ENCODE measurements at places on chromosomes 4 and X.

- no peak for DNase-seq
These were observed 78.9 kb downstream of the CCDC160 start for GRCh38 chrX:134315866-134316265.

GRCh38 chrX:30835373-30835772 lies 53.7 kb downstream of the TAB3 start:
- no peak for DNase-seq

- no peak for DNase-seq
These were observed 95.0 kb downstream of the ZNF827 start for GRCh38 chr4:145843639-145844038.

GRCh38 chr4:68655764-68656444 lies 14.5 kb downstream of the UGT2B15 start:
- DNase-seq: no peak

DNA sequence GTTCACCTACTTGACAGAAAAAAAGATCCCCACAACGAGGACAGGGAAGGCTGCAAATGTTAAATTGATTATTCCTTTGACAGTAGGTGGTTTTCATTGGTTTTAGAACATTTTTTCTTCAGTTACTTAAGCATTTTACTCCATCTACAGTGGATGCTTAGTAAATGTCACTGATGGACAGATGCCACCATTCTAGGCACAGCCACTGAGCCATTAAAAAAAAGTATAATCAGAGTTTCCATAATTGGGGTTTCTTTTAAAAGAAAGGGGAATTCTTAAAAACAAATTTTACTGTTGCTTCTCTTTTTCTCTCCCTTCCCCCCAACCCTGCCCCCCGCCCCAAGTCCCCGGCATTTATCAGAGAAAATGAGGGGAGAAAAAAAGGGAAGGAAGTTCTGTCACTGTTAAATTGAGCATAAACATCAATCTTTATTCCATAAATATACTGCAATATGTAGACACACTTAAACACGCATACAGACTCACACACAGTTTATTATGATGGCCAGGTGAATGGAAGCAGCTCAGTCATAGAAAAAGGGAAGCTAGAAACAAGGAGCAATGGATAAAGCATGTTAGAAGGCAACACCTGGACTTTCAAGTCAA lies 79.7 kb upstream of the PRPS2 start:
- no peak for DNase-seq

GRCh38 chr4:14545807-14546206 lies 456.5 kb upstream of the CPEB2 start:
- DNase-seq: no peak

GRCh38 chr4:149176039-149176438 lies 639.6 kb downstream of the IQCM start:
- no peak for DNase-seq

DNA sequence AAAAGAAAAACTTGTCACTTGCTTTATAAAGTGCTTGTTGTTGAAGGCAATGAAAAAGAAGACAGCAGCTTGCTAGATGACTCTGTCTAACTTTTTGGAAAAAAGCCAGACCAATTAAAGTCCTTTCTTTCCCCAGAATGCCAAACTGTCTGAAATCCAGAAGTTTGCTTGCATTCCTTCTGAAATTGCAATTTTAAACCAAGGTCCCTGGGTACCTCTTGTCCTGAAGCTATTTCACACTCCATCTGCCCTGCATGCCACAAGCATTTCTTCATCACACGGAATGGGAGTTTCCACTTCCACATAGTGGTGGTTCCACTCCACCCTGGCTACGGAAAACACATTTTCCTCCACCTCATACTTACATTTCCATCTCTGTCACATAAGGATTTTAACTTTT lies 101.0 kb downstream of the PAPSS1 start:
- no peak for DNase-seq

DNA sequence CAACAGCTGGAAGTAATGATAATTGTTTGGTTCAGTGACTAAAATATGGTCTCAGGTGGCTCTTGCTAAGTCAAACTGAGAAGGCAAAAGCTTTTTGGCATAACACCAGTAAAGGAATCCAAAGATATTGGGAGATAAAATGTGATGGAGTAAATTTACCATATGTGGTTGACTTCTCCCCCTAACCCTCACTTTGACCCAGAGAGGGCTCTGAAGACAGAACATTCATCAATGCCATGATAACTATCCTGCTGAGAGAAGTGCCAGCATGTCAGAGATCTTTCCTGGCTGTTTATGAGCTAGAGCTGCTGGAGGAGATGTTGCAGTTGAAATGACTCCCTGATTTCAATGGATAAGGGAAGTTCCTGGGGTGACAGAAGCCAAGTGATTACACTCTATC lies 213.4 kb downstream of the SPCS3 start:
- no peak for DNase-seq
